NCI-H460 (cell line): ENCODE measurements at places on chromosomes 5 and 9. TPM values are rescaled to one million over a fixed set of nuclear protein-coding genes. Genes with fewer than 3 reads are reported as not detected.
A peak's percentile ranks its signal among the peaks of the same experiment; 100 is the strongest.

DNA sequence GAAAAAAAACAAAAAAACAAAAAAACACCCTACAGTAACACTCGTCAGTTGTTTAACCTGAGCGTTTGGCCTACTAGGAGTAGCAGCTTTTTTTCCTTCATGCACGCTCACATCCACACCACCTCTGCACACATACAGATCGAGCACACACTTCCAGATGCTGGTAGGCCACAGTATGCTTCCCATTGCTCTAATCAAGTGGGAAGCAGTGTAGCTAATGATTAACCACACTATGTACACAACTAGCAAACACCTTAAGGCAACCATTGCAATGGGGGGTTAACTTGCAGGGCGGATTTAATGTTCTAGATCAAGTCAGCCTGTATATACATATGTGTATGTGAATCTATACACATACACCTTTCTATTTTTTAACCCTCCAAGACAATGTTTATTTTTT is 65.5 kb upstream of the GLRX start:
- DNase-seq, result no peak

- DNase-seq, result peak; percentile 45
These were observed 586 bp downstream of the TXN start for GRCh38 chr9:110255463-110256379.

GRCh38 chr9:338602-339001 is 123.9 kb downstream of the DOCK8 start:
- no peak for DNase-seq

GRCh38 chr9:90259311-90260246 is 383.0 kb downstream of the DIRAS2 start:
- DNase-seq, result no peak

C9orf50 gene
- 0.20 TPM in 1 of 2 replicates, not detected in the other for total RNA-seq

PDLIM4 gene
- not detected in 2 replicates for total RNA-seq

GRCh38 chr5:145393426-145393825 is 441.7 kb downstream of the PRELID2 start:
- no peak for DNase-seq

DNA sequence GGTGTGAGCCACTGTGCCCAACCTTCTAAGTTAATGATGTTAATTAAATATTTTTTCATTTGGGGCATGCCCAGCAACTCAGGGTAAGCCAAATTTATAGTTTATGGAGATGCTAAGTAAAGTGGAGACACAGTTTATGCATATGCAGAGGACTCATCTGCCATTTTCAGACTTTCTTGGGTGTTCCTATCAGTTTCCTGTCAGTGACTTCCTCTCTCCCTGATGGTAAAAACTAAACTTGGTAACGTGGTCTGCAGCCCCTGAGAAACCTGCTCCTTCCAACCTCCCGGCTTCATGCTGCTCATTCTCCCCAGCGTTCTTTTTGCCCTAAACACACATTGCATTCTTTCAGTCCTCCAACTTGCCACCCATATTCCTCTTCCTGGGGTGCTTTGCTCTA is 48.4 kb upstream of the TUT7 start:
- no peak for DNase-seq

DNA sequence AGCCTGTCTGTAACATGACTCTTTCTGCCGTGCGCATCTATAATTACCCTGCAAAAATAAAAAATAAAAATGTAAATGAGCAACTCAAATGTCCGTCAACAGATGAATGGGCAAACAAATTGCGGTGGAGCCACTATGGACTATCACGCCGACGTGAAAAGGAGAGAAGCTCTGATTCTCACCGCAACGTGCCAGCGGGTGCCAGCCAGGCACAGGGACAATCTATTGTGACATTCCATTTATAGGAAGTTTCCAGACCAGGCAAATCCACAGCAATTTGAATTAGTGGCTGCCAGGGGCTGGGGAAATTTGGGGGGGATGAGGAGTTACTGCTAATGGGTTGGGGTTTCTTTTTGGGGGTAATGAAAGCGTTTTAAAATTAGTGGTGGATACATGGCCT is 96.8 kb downstream of the VAV2 start:
- no peak for DNase-seq

GRCh38 chr5:8184455-8185063 is 315.6 kb downstream of the MTRR start:
- no peak for DNase-seq

AHRR gene
- total RNA-seq, result 3.2 and 3.7 TPM in 2 replicates

RICTOR gene
- 23.8 and 24.5 TPM in 2 replicates for total RNA-seq

GDNF gene
- not detected in 2 replicates for total RNA-seq

DNA sequence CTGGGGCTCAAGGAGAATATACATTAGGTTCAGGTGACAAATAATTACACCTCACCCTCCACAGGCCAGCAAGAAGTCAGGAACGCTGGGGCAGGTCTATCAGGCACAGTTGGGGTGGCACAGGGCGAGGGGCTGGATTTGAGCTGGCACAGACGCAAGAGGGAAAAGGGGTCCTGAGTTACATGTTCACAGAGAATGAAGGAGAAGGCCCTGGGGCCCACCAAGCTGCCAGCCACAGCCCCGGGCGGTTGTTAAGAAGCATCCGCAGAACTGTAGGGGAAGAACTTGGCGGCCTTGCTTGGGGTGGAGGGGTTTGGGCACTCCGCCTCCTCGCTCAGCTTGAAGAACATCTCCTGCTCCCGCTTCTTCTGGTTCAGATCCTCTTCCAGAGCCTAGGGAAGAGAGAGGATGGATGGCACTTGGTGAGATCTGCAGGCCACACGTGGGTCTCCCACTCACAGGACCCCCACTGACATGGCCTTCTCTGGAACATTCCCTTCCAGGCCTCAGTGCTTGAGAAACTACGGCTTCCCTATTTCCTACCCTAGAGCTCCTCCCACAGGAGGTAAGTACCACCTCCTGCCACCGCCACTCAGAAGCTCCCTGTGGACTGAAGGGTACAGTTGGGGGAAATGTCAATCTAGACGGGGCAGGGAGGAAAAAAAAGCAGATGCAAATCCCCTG is 38.3 kb upstream of the FBXW11 start:
- DNase-seq, result no peak

ZDHHC11B gene
- 0.26 and 0.42 TPM in 2 replicates for total RNA-seq

- DNase-seq, result no peak
These were observed 19.6 kb downstream of the UGCG start for GRCh38 chr9:111916234-111916645.

LRRC26 gene
- not detected in 2 replicates for total RNA-seq

- DNase-seq, result no peak
These were observed 639.0 kb upstream of the ACO1 start for GRCh38 chr9:31745468-31745867.

DNA sequence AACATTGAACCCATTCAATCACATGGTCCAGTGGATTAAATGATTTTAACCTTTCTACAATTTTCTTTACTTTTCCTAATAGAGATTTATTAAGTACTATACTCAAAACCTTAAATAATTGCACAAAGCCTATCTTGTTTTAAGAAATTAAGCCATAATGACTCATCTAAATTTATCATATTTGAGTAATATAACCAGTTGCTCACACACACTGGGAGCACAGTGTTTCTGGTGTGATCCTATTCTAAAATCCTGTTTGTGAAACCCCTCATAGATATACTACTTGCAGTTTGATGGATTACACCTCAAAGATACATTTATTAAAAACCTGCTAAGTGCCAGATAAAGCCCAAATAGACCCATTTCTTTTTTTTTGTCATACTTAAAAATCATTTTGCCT is 668.3 kb upstream of the CDH18 start:
- no peak for DNase-seq

IPO11 gene
- 18.0 and 28.7 TPM in 2 replicates for total RNA-seq

DNA sequence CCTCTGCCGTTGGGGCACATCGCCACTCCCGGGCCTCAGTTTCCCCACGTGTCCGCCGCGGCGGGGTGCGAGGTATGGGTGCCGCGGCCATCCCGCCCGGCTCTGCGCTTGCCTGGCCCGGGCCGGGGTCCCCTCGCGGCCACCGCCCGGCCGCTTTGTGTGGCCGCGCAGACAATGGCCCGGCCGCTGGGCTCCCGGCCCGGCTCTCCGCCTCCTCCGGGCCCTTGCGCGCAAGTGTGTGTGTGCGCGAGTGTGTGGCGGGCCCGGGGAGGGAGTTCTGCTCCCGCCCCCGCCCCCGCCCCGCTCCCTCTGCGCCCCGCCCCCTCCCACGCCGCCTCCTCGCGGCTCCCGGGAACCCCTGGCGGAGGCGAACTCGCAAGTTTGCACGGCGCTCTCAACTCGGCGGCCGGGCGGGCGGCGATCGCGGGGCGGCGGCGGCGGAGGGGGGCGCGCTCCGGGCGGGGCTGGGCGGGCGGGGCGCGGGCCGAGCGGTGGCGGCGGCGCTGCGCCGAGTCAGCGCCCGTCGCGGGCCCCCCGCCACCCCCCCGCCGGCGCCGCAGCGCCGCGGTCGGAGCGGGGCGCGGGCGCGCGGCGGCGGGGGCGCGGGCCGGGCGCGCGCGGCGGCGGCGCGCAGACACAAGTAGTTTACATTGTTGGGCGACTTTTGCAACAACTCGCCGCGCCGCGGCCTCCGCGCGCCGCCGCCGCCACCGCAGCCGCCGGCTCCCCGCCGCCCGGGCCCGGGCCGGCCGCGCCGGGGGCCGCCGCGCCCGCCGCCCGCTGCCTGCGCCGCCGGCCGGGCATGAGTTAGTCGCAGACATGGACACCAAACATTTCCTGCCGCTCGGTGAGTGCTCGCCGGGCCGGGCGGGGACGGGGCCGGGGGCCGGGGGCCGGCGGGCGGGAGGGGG is at the start of gene RXRA:
RXRA (plus strand) TSS at position 643 of the 911 bp plus-strand sequence; CDS start at position 820, 177 bp downstream.
- peak; percentile 87 for DNase-seq

PCDHA4 gene
- 0.09 TPM in 1 of 2 replicates, not detected in the other for total RNA-seq

- DNase-seq, result no peak
These were observed 56.7 kb upstream of the BASP1 start for GRCh38 chr5:17160756-17161040.

DNA sequence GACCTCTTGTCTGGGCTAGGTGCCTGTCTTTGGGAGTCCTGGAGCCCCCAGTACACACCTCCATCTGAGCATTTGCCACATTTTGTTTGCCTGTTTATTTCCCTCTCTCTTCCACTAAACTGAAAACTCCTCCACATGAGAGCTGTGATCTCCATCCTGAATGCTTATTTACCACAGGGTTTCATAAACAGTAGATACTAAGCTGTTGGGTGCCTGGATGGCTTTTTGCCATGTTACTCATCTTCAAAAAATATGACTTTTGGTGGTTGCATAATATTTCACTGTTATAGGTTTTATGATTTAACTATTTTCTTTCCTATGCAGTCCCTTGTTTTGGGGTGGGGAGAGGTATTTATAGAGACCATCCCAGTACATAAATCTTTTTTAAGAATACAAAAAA is 99.6 kb downstream of the APBA1 start:
- DNase-seq, result no peak

SOX30 gene
- not detected in 2 replicates for total RNA-seq

DNA sequence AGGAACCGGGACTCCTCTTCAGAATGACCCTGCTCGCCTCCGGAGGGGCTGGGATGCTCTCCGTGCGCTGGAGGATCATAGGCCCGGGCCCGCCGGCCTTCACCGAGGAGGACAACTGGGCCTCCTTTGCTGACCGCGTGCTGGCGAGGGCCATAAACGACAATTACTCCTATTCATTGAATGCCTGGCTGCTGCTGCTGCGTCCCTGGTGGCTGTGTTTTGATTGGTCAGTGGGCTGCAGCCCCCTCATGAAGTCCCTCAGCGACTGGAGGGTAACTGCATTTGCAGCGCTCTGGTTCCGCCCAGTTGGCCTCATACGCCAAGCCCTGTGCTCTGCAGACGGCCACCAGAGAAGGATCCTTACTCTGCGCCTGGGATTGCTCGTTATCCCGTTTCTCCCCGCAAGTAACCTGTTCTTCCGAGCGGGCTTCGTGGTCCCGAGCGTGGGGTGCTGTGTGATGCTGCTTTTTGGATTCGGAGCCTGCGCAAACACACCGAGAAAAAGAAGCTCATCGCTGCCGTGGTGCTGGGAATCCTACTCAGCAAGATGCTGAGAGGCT is 16.6 kb downstream of the OR2V1 start:
- DNase-seq, result no peak

IL31RA gene
- not detected in 2 replicates for total RNA-seq

- peak; percentile 2 for DNase-seq
These were observed 28.1 kb downstream of the TTC23L start for GRCh38 chr5:34866989-34867471.

C9orf153 gene
- total RNA-seq, result 0.14 and 0.40 TPM in 2 replicates

GRCh38 chr5:78761840-78762239 is 113.3 kb upstream of the LHFPL2 start:
- no peak for DNase-seq

PLPPR1 gene
- total RNA-seq, result not detected in 2 replicates

GRCh38 chr5:32158679-32158975 is 15.5 kb downstream of the GOLPH3 start:
- no peak for DNase-seq

- DNase-seq, result no peak
These were observed 209.0 kb downstream of the CSNK1G3 start for GRCh38 chr5:123720955-123721354.

GRCh38 chr5:94397508-94397907 is 220.9 kb downstream of the KIAA0825 start:
- DNase-seq, result no peak

DNA sequence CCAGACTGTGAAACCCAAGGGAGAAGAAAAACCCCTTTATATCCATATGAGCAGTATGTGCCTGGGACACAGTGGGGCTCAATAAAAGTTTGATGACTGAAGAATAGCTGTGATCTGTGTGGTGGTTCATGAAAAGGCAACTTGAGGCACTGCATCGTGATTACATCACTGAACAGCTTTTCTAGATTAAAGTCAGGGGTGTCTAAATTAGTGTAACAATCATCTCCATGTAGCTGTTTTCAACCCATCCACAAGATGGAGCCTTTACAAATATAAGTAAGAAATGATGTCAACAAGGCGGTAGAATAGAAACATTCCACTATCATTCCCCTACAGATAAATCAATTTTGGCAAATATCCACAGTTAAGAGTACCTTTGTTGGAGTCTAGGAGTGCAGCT is 55.5 kb downstream of the PRRC1 start:
- DNase-seq, result no peak

DNA sequence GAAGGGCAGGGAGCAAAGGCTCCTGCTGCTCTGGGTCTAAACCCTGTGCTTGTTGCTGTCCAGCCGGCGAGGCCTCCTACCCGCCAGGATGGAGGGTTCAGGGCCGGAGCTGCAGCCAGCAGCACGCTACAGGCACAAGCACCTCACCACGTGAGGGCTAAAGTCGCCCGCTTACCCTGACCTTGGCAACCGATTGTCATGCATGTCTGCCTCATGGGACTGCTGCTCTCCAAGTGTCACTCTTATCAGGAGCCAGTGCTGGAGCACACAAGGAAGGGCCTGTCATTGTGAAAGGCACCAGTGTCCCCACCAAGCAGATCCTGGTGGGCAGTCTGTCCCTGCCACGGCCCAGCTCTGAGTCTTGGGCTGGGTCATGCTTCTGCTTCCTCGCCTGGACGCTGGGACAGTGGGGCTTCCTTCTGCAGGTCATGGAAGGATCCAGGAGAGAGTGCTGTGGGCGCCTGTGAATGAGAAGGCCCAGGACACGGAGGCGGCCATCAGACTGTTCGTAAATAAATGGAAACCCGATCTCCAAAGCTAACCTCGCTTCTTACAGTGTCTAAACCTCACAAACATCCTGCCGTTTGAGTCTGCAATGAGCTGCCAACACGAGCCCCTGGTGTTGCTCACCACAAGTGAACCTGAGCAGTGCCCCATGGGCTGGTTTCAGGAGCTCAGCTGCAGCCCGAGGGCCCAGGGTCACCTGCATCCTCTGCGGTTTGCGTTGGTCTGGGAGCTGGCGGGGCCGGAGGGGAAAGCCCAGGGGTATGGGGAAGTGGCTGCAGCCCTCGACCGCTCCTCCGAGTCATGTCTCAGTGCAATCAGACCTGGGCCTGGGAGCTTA is 58.2 kb upstream of the RXRA start:
- DNase-seq, result no peak
